Psoas muscle (tissue), 8 donors: ENCODE measurements at places on chromosomes 2 and 18. TPM values are rescaled to one million over a fixed set of nuclear protein-coding genes. Genes with fewer than 3 reads are reported as not detected.

- H3K4me1 ChIP-seq: no peaks in the 10 kb centered on the region
- H3K36me3 ChIP-seq: no peaks in the 10 kb centered on the region
- no peak for DNase-seq
- no peak overlapping the region for H3K4me3 ChIP-seq
- H3K27ac ChIP-seq: no peak overlapping the region
Measured at GRCh38 chr18:63707816-63708215, 5.1 kb downstream of the SERPINB11 start.

DNA sequence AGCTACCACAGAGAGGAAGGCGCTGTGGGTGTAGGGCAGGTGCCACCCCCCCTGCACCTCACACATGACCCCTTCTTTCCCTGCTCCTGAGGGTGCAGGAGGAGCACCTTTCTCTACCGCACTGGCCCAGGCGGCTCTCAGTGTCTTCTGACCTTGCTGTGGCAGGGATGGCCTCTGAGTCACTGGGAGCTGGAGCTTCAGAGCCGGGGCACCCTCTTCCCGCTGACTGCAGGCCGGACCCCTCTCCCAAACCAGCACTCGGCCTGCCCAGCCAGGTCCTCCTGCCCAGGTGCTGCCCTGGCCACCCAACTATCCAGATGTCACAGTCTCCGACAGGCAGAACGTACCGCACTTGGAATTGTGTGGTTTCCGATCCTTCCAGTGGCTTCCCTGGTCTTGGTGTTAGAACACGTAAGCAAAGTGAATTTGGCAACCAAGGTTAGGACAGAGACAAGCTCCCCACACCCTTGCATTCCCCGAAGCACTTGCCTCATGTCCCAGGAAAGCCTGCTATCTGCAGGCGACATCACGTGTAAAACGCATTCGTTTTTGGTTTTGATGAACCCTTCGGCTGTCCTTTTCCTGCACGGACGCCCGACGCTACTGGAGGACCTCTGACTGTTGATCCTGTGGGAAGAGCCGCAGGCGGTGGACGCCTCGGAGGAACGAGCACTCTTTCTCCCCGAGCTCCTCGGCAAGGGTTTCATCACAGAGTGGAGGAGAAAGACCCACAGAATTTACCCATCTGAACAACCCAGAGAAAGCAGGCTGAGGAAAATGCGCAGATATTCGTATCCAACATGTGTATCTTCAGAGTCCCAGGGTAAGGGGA, 24.7 kb upstream of the KCNG2 start:
- no peaks in the 10 kb centered on the region for H3K4me1 ChIP-seq
- DNase-seq: no peak
- H3K4me3 ChIP-seq: no peak overlapping the region
- H3K27me3 ChIP-seq: peaks cover 19% of the 10 kb centered on the region
- no peak overlapping the region for H3K27ac ChIP-seq
- H3K36me3 ChIP-seq: no peaks in the 10 kb centered on the region

GRCh38 chr18:13623348-13623747, 103.0 kb downstream of the FAM210A start:
- no peaks in the 10 kb centered on the region for H3K36me3 ChIP-seq
- no peaks in the 10 kb centered on the region for H3K4me1 ChIP-seq
- no peak overlapping the region for H3K27ac ChIP-seq
- H3K27me3 ChIP-seq: no peaks in the 10 kb centered on the region
- H3K4me3 ChIP-seq: no peak overlapping the region

DNA sequence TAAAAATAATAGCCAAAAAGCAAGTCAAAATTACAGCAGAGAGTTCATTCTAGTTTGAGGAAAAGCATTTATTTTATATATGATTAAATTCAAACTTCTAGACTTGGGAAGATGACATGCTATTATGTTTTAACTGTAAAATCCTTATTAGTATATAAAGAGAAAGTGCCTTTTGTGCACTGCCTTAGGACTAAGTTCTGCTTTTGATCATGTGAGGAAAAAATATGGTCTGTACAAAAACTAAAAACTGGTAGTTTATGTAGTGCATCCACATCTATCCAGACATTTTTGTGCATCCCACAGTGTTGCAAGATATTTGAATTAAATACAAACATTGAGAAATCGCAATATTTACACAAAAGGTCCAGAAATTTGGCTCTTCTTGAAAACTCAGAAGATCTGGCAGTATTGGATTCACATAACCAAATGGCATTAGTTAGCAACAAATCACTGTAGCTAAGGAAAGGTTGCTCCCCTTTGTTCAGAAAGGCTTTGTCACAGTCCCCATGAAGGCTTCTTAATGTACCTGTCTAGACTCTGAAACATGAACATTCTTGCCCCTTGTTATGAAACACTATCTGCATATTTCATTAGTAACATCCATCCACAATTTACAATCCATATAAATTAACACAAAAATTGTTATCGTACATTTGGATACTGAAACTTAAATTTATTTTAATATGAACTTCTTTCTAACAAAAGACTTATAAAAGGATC, 2.2 kb downstream of the MMADHC start:
- no peak for DNase-seq
- H3K36me3 ChIP-seq: peaks cover 2% of the 10 kb centered on the region
- H3K27ac ChIP-seq: peak overlapping the region; percentile 97
- peaks cover 52% of the 10 kb centered on the region for H3K4me1 ChIP-seq
- peak overlapping the region; percentile 79 for H3K4me3 ChIP-seq

- H3K27ac ChIP-seq: peak overlapping the region; percentile 58
- H3K4me3 ChIP-seq: peak overlapping the region; percentile 42
- DNase-seq: peak; percentile 93
- H3K36me3 ChIP-seq: no peaks in the 10 kb centered on the region
- H3K27me3 ChIP-seq: no peaks in the 10 kb centered on the region
Measured at GRCh38 chr2:10844097-10844496, 31.5 kb upstream of the PDIA6 start.

DNA sequence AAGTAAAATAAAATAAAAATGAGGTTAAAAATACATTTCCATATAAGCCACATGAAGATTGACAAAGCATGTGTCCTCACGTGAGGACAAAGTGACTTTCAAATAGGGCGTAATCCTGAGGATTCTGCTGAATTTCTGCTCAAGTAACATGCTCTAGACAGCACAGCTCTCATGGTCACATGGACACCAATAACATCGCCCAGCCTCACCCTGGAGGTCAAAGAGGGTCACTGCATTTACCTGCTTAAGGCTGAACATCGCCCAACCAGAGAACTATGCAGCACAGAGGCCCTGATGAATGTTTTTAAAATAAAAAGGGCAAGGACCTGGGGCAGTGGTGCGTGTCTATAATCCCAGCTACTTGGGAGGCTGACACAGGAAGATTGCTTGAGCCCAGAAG, 30.2 kb downstream of the TGFBRAP1 start:
- DNase-seq: no peak
- H3K27ac ChIP-seq: no peak overlapping the region
- H3K27me3 ChIP-seq: no peaks in the 10 kb centered on the region

GRCh38 chr2:98015671-98016070, 19.9 kb upstream of the TMEM131 start:
- H3K4me3 ChIP-seq: no peak overlapping the region
- H3K27ac ChIP-seq: peak overlapping the region; percentile 55
- DNase-seq: no peak
- H3K4me1 ChIP-seq: peaks cover 15% of the 10 kb centered on the region
- no peaks in the 10 kb centered on the region for H3K27me3 ChIP-seq
- H3K36me3 ChIP-seq: no peaks in the 10 kb centered on the region

GRCh38 chr18:50094221-50094773, 100.7 kb downstream of the MYO5B start:
- H3K27ac ChIP-seq: no peak overlapping the region
- no peak overlapping the region for H3K4me3 ChIP-seq
- H3K4me1 ChIP-seq: peaks cover 40% of the 10 kb centered on the region

DNA sequence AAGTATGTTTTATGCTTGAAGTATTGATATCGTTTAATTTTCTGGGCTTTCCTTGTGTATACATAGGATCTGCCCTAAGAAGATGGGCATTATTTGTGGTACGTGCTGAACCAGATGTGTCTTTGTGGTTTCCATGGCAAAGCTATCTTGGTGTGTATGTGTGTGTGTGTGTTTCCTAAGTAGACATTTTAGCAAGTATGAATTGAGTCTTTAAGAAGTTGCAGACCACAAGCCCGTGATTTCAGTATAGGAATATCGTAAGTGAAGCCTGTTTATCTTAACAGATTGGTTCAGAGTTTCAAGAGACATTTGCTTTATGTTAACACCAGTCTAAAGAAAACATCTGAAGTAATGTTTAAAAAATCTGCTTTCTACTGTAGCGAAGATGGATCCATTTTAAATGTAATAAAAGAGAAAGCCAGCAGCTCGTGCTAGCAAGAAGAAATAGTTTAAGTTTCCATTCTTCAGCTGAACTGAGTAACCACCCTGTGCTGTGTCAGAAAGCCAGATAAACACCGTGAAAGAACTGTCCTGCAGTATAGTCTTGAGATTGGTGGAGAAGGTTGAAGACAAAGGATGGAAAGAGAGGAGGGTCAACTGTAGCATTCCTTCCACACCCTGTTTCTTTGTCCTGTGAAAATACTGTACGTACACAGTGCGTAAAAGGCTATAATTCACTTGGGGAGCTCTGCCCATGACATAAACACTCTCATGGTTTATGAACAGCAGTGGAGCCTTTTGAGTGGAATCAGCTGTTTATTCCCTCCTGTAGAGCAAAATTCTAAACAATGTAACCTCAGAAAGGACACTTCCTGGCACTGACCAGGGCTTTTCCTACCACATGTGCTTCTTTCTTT, 91.9 kb upstream of the FOSL2 start:
- H3K27ac ChIP-seq: no peak overlapping the region
- no peaks in the 10 kb centered on the region for H3K36me3 ChIP-seq
- H3K4me1 ChIP-seq: no peaks in the 10 kb centered on the region
- H3K4me3 ChIP-seq: no peak overlapping the region
- no peaks in the 10 kb centered on the region for H3K27me3 ChIP-seq

DNA sequence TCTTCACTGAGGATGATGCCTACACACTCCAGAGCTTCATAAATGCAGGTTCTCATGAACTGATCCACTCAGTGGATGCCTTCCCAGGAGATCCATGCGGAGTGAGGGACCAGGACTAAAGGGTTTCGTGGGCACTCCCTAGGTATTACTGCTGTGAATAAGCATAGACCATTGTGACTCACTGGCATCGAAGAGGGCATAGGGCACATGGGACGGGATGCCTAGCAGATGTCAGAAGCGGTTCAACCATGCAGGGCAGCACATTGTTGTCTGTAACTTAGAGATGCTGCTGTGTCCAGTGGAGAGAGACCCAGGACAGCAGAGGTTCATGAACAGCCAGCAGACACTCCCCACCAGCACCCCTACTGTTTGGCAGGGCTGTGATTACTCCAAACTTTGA, 17.2 kb downstream of the GKN2 start:
- peaks cover 2% of the 10 kb centered on the region for H3K27me3 ChIP-seq
- H3K4me1 ChIP-seq: no peaks in the 10 kb centered on the region
- H3K36me3 ChIP-seq: no peaks in the 10 kb centered on the region
- no peak overlapping the region for H3K4me3 ChIP-seq
- DNase-seq: no peak

GRCh38 chr18:22860807-22861206, 72.3 kb upstream of the RBBP8 start:
- peaks cover 4% of the 10 kb centered on the region for H3K27me3 ChIP-seq
- no peak overlapping the region for H3K4me3 ChIP-seq

GRCh38 chr2:43276962-43277391, 50.6 kb upstream of the ZFP36L2 start:
- DNase-seq: no peak
- H3K27ac ChIP-seq: peak overlapping the region; percentile 30
- H3K4me1 ChIP-seq: peaks cover 20% of the 10 kb centered on the region
- H3K36me3 ChIP-seq: no peaks in the 10 kb centered on the region
- no peaks in the 10 kb centered on the region for H3K27me3 ChIP-seq
- no peak overlapping the region for H3K4me3 ChIP-seq

GRCh38 chr2:128378231-128379020, 59.8 kb upstream of the HS6ST1 start:
- H3K27me3 ChIP-seq: no peaks in the 10 kb centered on the region
- DNase-seq: no peak
- no peaks in the 10 kb centered on the region for H3K36me3 ChIP-seq
- no peaks in the 10 kb centered on the region for H3K4me1 ChIP-seq
- no peak overlapping the region for H3K27ac ChIP-seq

DNA sequence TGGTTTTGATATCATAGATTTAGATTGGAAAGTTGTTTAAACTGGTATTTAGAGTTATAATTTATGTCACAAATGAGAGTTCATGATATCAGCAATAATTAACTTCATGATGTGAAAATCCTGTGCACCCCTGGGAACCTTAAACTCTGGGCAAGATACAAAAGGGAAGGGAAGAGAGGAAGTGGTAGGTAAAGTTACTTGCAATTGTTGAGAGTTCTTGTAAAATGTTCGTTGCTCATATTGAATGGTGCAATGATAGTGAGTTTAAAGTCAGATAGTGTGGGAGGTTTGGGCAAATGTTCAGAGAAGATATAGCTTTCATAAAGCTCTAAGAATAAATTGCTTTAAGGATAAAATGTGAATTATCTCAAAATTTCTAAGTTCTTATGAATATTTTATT, 75.4 kb downstream of the SP110 start:
- DNase-seq: no peak
- H3K4me1 ChIP-seq: no peaks in the 10 kb centered on the region

- DNase-seq: no peak
- peaks cover 3% of the 10 kb centered on the region for H3K27me3 ChIP-seq
- peaks cover 15% of the 10 kb centered on the region for H3K4me1 ChIP-seq
- peaks cover 3% of the 10 kb centered on the region for H3K36me3 ChIP-seq
Measured at GRCh38 chr2:28871620-28872019, 1.5 kb upstream of the TRMT61B start.

DNA sequence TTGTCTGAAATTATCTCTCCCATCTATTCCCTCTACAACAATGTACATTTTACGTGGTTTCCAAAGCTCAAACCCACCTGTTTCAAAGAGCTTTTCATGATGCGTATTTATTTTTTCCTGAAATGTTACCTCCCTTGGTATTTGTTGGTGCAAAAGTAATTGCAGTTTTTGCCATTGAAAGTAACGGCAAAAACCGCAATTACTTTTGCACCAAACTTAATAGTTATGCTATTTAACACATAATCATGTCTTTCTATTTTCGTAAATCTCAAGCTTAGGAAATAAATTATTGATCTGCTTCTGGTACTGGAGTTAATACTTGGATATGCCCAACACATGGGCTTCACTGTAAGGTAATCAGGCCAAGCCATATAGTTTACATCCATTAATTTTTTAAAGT, 85.2 kb downstream of the SUCLG1 start:
- DNase-seq: no peak
- no peak overlapping the region for H3K4me3 ChIP-seq
- H3K36me3 ChIP-seq: no peaks in the 10 kb centered on the region
- H3K27ac ChIP-seq: no peak overlapping the region

- no peak overlapping the region for H3K4me3 ChIP-seq
- no peaks in the 10 kb centered on the region for H3K36me3 ChIP-seq
- H3K27me3 ChIP-seq: no peaks in the 10 kb centered on the region
- no peak overlapping the region for H3K27ac ChIP-seq
Measured at GRCh38 chr2:220626603-220627002, 945.5 kb downstream of the EPHA4 start.

VAMP5 gene
- total RNA-seq: 88.3 TPM

FSIP2 gene
- not detected for total RNA-seq
